ENCODE measurements at places on chromosomes 11 and 22.

- no peak for DNase-seq
Measured at GRCh38 chr11:46534711-46535110, 59.1 kb downstream of the AMBRA1 start.

GRCh38 chr11:61880454-61880853 lies 10.9 kb downstream of the FADS3 start:
- no peak for DNase-seq

DNA sequence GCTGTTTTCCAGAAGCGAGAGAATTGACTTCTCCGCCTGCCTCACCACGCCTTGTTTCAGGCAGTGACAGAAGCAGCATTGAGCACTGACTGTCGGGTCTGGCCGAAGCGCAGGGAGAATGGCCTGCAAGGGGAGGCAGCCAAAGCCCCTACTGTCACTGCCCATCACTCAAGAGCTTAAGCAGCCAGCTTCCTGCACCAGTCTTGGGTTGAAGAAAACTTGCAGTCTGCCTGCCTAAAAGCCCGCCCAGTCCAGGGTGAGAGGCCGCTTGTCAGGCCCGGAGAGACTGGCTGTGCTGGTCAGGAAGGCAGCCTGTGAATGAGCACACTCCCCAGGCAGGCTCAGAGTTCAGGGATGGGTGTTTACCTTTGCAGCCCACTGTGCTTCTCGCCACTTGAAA lies 108.3 kb downstream of the PKNOX2 start:
- no peak for DNase-seq

DNA sequence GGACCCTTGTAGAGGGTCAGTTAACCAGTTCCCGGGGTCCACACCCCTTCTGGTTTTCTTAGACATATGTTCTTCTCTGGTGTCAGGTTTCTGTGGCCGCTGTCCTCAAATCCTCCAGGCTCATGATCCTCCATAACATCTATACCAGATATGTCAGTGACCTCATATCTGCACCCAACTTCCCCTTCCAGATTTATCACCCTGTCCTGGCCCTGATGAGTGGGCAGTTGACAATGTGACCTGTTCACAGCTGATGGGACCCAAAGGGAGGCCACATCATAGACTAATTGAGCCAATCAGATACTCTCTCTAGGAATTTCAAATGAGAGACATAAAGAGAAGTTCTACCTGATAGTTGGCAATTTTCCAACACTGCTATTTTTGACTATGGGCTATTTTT lies 5.1 kb downstream of the DKK3 start:
- DNase-seq: no peak

GRCh38 chr11:86869531-86869930 lies 69.2 kb downstream of the PRSS23 start:
- no peak for DNase-seq

- no peak for DNase-seq
Measured at GRCh38 chr11:15726221-15726746, 611.6 kb downstream of the INSC start.

DNA sequence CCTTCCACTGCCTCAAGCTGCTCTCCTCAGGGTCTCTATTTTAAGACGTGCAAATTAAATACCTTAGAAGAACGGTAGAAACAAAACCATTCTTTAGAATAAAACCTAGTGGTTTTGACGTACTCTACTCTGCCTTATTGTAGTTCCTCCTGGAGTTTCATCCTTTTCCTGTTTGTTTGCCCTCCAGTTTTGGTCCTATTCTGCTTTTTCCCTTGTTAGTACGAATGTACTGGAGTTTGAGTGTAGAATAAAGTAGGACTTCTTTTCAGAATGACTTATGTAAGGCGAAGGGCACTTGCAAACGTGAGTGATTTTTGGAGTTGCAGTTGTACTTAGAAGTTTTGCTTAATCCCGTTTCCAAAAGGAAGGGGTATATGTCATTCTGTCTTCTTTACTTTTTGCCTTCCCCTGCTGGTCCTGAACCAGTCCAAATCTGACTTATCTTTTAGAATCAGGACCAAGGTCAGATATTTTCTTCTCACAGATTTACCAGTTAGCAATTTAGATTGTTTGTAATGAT lies 1.4 kb downstream of the SIK2 start:
- DNase-seq: no peak

- no peak for DNase-seq
Measured at GRCh38 chr11:134086376-134086775, 17.5 kb downstream of the JAM3 start.

GRCh38 chr11:63012430-63012829 lies 3.2 kb downstream of the SLC22A8 start:
- peak; percentile 52 for DNase-seq

GRCh38 chr11:65506290-65506771 lies 7.5 kb downstream of the MALAT1 start:
- DNase-seq: no peak

DNA sequence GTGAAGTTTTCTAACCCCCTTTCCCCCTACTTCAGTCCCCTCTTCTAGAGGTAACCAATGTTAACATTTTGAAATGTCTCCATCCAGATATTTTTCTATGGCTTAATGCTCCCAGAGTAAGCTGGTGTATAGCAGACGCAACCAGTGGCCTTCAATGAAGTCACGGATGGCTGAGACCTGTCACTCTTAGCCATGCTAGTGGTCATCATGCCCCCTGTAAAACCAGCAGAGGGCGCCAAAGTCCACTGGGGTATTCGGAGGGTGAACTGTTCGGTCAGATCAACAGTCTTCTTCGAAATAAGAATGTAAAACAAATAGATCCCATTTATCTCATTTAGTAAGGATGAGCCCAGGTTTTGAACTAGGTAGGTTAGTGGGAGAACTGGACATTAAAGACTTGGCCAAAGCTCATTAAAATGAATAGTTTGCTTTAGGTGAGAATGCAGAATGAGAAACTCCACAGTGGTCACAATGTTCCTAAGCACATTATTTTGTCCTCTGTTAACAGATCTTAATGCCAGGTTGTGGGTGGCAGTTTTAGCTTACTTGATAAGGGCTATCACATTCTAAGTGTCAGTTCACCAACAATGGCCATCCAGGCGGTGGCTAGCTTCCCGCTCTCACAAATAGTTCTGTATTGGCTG lies 8.6 kb upstream of the MMP8 start:
- DNase-seq: no peak

GRCh38 chr11:119371778-119372182 lies 9.7 kb downstream of the USP2 start:
- peak; percentile 60 for DNase-seq

- no peak for DNase-seq
Measured at GRCh38 chr11:131840545-131840944, 470.1 kb downstream of the NTM start.

DNA sequence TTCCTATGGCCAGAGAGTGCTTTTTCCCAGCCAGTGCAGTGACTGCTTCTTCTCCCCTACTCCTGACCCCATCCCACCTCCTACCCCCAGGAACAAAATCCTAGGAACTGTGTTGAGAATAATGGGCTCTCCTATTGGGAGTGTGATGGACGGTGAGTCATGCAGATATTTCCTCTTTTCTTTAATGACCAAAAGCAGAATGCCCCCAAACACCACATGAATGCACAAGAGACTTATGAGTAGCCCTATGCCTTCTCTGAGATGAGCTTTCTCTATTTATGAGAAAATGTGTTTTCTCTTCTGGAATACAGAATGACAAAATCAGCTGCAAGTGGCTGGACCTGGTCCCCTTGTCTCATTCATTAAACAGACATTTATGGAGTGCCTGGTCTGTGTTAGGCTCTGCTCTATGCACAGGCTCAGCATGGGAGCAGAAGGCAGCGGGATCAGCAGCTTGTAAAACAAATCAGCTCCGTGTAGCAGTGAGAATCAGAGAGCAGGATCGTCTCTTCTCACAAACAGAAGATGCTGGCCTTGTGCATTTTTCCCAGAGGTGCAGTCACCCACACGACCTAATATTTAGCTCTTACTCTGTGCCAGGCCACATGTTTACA lies 47.5 kb upstream of the GALNT18 start:
- no peak for DNase-seq

DNA sequence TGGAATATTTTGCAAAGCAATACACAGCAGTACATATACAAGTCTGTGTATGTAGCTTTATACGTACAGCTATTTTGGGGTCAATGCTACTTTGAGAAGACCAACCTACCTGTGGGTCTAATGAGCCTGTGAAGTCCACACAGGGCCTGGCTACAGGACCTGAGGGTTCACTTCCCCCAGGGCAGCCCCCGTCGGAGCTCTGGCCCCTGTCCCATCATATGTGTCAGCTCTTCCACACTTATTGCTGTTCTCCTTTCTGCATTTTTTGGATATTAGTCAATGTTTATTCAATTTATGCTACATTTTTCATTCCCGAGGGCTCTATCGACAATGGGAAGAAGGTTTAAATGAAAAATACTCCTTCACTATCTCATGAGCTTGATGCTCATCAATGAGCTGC lies 1473.6 kb downstream of the BRD1 start:
- DNase-seq: peak; percentile 39

DNA sequence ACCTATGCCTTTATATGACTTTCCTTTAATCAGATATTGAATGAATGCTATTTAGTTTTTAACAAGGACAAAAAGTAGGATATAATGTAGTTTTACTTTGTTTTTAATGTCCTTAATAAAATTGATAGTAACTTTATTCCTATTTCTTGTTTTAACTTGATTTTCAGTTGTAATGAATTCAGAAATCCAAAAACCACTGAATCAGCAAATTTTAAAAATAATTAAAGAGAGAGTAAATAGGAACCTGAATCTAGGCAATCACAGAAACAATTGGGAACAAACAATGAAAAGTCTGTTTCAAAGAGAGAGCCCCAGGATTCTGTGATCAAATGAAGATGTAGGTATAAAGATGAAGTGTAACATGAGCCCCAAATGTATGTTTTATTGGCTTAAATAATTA lies 556.0 kb downstream of the LUZP2 start:
- DNase-seq: no peak

Data from posterior cingulate gyrus (tissue), 11 donors.